ENCODE measurements at places on chromosomes 7 and 10.

DNA sequence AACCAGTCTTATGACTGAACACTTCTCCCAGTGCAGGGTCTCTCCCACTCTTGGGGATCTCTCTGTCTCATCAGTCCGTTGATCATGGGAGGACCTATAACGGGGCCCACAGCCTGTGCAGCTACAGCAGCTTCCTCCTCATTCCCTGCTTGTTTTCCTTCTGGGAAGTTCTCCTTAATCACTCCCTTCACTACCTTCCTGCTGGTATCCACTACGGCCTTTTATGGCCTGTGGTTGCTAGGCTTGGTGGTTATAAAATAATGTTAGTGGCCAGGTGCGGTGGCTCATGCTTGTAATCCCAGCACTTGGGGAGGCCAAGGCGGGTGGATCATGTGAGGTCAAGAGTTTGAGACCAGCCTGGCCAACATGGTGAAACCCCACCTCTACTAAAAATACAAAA lies 3.5 kb upstream of the ZNF282 start:
- DNase-seq, result no peak

GRCh38 chr10:15571575-15571974 lies 148.1 kb downstream of the ITGA8 start:
- DNase-seq, result no peak

- no peak for DNase-seq
These were observed 476.4 kb downstream of the PTPRN2 start for GRCh38 chr7:158111049-158111751.

DNA sequence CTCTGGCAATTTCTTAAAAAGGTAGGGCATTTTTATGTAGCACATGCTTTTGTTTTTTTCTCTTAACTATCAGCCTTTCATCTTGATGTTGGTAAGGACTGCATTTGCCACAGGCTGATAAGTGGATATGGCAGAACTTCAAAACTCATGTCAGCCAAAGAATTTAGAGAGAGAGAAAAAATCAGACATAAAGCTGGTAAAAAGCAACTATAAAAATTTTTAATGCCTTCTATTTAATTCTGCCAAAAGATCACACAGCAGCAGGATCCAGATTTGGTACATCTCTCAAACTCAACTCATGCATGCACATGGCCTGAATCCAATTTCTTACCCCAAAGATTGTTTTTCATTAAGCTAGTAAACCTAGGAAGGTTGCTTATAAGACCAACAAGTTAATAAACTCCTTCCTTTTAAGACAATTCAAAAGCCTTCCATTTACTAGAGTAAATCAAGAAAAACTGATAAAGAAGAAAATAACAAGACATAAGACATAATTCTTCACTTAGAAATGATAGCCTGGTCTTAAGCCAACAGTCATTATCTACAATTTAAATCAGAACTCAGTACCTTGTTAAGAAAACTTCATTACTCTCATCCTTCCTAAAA lies 69.3 kb downstream of the GLI3 start:
- no peak for DNase-seq

DNA sequence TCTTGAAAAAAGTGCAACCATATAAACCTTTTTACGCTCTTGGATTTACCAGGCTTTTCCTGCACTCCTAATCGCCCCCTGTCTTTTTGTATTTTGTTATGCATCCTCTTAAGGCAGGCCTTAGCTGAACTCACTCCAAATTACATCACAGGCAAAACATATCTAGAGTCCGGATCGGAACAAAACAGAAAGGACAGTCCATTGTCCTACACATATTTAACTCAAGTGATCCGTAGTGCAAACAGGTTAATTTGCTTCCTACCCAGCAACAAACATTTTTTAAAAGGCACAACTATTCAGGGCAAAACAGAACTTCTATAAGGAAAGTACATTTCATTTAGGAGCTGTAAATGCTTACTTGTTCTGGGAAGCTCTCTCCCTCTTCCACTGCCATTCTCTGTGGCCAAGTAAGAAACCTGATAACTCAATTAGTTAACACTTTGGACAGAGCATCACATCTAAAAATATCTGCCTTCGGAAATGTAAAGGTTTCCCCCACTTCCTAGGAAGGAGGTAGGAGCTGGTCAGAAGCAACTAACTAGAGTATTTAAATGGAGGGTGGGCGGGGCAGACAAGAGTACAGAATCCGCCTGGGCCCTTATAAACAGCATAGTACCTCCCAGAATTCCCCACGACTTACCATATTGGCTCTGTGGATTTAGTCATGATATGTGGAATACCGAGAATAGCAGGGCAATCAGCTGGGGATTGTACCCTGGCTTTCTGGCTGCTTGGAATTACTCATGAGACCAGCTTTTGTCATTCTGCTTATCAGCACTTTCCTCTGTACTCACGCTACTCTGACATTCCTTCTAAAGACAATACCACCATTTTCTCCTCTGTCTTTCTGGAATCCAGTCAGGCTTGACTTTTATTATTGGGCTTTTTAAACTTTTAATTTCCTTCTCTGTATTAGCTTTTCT lies 89.5 kb downstream of the ANK3 start:
- no peak for DNase-seq

DNA sequence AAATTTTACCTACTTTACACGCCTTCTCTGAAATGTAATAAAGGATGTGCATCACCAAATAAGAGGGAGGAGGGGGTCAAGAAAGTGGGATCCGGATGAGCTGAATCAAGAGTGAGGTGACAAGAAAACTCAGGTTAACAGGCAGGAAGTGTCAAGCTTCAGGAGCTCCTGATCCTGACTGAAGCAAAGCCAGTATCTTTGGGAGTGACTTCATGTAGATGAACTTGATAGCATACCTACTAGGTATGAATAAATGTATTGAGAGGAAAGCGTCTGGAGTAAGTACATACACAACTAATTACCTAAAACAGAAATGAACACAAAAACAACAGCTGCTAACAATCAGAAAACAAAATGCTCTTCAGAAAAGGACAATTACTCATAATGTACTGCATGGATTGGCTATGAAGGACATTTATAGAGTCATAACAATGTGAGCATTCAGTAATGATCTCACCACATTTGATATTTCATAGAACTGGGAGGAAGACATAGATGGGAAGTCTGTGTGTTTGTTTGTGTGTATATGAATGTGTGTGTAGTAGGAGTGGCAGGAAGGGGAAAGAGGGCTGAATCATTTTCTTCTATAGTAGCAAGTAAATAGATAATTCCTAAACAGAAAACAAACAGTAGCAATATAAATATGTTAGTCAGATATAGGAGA lies 29.4 kb downstream of the PRKG1 start:
- no peak for DNase-seq

All from NCI-H1092 (cell line).